ENCODE measurements at places on chromosomes 11 and 22.
A peak's percentile ranks its signal among the peaks of the same experiment; 100 is the strongest.

DNA sequence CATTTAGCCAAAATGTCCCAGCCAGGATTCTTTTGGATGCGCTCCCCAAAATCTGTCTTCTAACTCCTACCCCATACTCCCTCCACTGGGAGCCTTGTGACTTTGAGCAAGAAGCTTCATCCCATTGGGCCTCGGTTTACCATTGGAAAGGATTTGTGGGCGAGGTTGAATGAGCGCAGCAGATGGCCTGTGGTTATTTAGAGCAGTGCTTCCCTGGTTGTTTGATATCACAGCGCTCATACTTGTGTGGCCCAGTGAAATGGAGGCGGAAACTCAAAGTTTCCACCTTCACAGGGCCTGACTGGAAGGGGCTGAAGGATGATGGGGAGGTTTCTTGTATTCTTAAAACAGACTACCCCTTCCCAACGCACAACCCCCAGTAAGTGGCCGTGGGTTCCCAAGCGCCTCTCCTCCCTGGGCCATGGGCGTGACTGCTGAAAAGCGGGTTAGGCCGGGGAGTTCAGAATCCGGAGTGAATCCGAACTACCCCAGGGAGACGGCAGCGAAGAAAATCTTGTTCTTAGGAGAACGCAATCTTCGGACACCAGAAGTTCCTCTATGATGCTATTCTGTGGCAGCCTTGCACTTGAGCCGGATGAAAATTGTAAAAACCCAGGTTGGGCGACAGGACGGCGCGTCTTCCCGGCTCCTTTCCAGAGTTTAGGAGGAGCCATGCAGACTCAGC is 1.2 kb upstream of the ATF4 start:
- DNase-seq, result peak; percentile 92

- peak; percentile 82 for DNase-seq
Measured at GRCh38 chr11:10309163-10310093, 4.6 kb downstream of the ADM start.

GRCh38 chr22:50136581-50137015 is 33.9 kb upstream of the PANX2 start:
- peak; percentile 34 for DNase-seq

DNA sequence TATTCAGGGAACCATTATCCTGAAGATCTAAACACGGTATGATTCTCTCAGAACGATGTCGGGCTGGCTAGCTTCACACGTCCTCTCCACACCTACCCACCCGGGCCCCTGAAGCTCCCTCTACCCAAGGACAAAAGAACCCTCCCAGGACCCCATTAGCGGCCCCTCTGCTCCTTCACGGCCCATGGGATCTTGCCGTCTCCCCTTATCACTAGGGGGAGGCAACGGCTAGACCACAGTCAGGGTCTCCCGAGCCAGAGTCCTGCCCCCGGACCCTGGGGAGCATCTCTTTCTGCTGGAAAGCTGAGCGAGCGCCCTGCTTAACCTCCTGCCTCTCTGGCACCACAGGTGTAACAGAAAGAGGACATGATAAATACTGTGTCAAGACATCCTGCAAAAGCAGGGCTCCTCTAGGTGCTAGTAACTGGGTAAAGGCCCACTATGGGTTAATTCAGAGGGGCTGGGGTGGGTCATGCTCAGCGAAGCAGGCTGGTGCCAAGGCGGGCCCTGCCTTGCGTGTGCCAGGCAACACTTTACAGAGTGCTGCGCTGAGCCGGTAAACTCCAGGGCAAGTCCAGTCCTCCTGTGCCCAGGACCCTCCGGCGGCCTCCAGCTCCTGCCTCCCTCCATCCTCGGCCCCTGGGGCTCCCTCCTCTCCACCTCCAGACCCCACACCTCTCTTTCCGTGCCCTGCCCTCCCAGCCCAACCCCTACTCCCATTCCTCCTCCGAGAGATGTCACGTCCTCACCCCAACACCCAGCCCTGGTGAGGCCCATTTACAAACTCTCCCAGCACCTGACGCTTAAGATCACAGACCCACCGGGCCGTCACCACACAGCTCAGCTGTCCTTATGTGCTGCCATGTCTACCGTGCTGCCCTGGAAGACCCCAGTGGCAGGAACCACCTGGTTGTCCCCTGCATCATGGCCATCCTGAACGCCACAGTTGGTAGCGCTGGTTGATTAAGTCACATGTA is 3.0 kb downstream of the TOLLIP start:
- no peak for DNase-seq

DNA sequence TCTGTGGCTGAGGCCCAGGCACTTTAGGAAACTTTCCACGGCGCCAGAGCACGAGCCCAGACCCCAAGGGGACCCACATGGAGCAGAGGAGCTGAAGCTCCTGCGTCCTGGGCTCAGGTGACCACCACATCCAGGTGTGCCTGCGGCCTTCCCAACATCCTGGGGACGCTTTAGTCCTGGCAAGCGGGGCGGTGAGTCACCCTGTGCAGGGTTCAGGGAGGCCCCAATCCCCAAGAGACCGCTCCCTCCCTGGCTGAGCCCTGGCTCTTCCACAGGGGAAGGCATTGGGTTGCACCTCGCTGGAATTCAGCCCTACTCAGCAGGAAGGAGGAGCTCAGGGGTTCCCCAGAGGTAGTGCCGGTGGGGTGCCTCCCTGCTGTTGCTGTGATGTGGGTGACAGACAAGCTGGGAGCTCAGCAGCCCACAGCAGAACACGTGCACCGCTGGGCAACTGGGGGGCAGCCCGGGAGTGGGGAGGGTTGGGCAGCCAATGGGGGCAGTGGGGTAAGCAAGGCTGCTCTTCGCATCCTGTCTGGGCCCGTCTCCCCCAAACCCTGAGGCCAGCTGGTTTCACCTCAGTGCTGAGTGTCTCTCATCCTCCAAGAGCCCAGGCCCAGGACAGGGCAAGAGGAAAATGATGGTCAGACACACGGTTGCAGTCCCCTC is 802.8 kb downstream of the BRD1 start:
- no peak for DNase-seq

DNA sequence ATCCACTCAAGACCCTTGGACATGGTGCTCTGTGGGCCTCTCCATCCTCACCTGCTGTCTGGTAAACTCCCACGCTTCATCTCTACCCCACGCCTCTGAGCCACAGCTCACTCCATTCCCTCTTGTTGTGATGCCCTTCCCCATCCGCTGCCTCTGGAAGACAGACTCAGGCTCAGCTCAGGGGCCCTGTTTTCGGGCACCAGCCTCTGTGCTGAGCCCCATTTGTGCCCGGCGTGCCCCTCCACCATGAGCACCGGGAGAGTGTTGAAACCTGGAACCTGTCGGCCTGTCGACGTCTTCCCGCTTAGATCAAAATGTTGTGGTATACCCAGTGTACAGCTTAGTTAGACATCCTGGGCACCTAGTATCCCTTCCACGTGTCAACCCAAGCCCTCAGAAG is 6.5 kb upstream of the SCUBE1 start:
- DNase-seq, result no peak

DNA sequence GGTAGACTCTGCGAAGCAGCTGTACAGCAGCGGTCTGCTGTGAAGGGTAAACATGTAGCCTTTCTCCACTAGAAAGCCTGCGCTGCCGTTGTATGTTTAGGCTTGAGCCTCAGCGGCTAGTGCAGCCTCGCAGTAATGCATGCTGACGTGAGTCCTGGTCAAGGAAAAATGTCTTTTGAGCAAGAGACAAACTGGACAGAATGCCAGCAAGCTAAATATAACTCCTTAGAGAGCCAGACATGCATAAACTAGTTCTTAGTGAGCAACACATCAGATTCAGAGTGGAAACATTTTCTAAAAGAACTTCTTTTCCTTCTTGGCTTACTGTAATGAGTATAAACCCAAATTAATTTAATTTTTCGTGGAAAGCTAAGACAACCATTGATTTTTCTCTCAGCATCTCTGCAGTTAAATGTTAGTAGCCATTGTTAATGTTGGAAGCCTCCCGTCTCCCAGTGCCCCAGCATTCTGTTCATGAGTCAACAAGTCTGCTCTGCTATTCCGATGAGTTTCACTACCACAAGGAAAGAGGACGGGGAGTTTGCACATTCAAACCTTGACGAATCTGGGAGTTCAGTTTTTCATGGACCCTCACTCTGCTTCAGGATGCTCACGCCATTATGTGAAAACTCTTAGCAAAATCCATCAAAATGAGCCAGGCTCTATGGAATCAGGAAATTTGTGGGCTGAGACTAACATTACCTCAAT is 51.4 kb downstream of the JAM3 start:
- DNase-seq, result peak; percentile 92

- no peak for DNase-seq
Measured at GRCh38 chr11:74312326-74312725, 886 bp upstream of the P4HA3 start.

DNA sequence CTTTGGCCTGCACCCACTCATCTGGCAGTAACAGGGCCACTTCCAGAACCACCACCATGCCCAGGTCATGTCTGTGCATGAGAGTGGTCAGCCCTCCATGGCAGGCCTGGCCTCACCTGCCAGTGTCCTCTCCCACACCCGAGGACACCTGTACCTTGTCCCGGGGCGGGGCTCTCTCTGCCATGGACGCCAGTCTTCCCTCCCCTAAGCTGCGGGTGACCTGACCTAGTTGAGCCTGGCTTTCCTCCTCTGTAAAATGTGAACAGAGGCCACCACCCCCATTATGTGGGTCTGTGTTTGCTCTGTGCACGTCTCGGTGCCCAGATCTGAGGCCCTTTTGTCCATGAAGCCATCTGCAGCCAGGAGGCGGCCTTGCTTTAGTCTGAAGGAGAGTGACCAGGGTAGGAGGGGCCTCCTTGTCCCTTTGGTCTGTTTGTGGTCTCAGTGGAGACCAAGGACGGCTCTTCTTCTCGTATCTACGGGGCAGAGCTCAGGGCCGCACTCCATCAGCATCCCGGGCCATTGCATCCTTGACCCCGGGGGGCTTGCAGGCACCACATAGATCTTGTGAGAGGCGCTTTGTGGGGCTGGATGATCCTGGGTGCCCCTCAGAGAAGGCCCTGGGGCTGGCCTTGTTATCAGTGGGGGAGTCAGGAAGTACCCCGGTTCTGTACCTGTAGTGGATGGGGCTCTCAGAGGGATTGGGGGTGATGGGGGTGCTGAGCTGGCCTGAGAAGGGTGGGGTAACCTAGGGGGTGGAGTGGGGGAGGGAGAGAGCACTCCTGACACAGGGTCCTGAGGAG is 121.6 kb downstream of the KCNQ1 start:
- no peak for DNase-seq

- DNase-seq, result no peak
Measured at GRCh38 chr11:59810911-59811259, 307 bp upstream of the MRPL16 start.

- no peak for DNase-seq
Measured at GRCh38 chr11:35208795-35209194, 69.8 kb downstream of the CD44 start.

All from myocyte (in vitro differentiated cells).